ENCODE measurements at places on chromosomes 16 and 17.
A peak's percentile ranks its signal among the peaks of the same experiment; 100 is the strongest.

GRCh38 chr16:8682551-8683259 lies 8.3 kb downstream of the ABAT start:
- no peaks in the 10 kb centered on the region for H3K4me1 ChIP-seq
- H3K36me3 ChIP-seq: peaks cover 13% of the 10 kb centered on the region
- no peak for DNase-seq
- no peak overlapping the region for H3K27ac ChIP-seq

GRCh38 chr16:68733570-68733969 lies 3.5 kb upstream of the CDH1 start:
- DNase-seq: no peak
- no peak overlapping the region for H3K4me3 ChIP-seq
- H3K36me3 ChIP-seq: no peaks in the 10 kb centered on the region
- peaks cover 18% of the 10 kb centered on the region for H3K27me3 ChIP-seq
- H3K27ac ChIP-seq: no peak overlapping the region

- no peaks in the 10 kb centered on the region for H3K36me3 ChIP-seq
- no peak overlapping the region for H3K4me3 ChIP-seq
- no peak overlapping the region for H3K27ac ChIP-seq
- H3K27me3 ChIP-seq: no peaks in the 10 kb centered on the region
- no peaks in the 10 kb centered on the region for H3K4me1 ChIP-seq
These were observed 934.6 kb upstream of the CDH8 start for GRCh38 chr16:62970851-62971250.

DNA sequence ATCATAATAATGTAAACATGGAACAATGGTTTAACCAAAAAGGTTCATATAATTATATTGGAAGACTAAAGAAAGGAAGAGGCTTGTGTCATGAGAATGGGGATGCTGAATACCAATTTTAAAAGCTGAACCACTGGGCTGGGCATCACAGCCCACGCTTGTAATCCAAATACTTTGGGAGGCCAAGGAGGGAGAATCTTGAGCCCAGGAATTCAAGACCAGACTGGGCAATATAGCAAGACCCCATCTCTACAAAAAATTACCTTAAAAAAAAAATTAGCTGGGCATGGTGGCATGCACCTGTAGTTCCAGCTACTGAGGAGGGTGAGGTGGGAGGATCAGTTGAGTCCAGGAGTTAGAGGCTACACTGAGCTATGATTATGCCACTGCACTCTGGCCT lies 65.1 kb downstream of the SMURF2 start:
- H3K27ac ChIP-seq: no peak overlapping the region
- DNase-seq: no peak
- H3K4me1 ChIP-seq: peaks cover 30% of the 10 kb centered on the region

DNA sequence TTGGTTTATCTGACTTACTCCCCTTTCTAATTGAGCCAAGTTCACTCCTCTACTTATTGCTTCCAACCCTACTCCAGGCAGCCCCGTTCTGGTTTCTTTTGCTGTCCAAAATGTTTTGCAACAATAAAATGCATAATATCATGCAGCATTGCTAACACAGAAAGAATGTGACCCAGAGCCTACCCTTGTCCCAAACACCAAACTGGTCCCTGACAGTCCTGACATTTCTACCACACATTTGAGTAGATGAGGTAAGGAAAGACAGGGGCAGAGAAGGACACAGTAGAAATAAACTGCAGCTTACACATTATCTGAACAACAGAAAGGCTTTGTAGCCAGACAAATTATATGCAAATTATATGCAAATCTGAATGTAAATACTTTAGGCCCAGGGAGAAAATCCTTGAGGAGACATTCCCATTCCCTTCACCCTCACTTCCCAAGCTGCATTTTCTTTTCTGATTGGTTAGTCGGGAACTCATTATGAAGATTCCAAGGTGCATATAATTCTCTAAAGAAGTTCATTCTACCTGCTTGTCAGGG lies 31.6 kb downstream of the SOX9 start:
- H3K4me1 ChIP-seq: no peaks in the 10 kb centered on the region
- H3K4me3 ChIP-seq: no peak overlapping the region
- no peak for DNase-seq
- H3K36me3 ChIP-seq: no peaks in the 10 kb centered on the region
- peaks cover 36% of the 10 kb centered on the region for H3K27me3 ChIP-seq

- no peak for DNase-seq
- H3K27me3 ChIP-seq: no peaks in the 10 kb centered on the region
- no peaks in the 10 kb centered on the region for H3K36me3 ChIP-seq
- H3K4me3 ChIP-seq: no peak overlapping the region
- no peak overlapping the region for H3K27ac ChIP-seq
- no peaks in the 10 kb centered on the region for H3K4me1 ChIP-seq
These were observed 399.2 kb downstream of the CNTNAP4 start for GRCh38 chr16:76676356-76676755.

DNA sequence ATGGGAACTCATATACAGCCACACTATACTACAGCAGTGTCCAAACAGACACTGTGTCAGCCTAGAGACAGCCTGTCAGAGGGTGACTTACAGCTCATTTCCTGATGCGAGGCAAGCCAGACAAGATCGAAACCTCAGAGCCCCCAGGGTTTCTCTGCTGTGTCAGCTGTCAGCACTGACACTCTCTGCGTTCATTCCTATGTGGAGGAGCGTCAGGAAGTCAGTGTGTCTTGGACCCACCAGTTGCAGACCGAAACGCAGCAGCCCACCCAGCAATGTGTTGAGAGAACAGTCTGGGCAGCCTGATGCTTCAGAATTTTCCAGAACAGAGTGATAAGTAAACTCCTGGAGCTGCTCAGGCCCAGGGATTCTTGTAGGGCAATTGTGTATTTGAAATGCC lies 20.6 kb upstream of the MAPT start:
- peak overlapping the region; percentile 42 for H3K4me3 ChIP-seq
- H3K4me1 ChIP-seq: peaks cover 3% of the 10 kb centered on the region
- DNase-seq: no peak

GRCh38 chr16:85846461-85846860 lies 47.0 kb downstream of the COX4I1 start:
- H3K36me3 ChIP-seq: no peaks in the 10 kb centered on the region
- no peak overlapping the region for H3K27ac ChIP-seq
- no peak overlapping the region for H3K4me3 ChIP-seq
- no peak for DNase-seq

DNA sequence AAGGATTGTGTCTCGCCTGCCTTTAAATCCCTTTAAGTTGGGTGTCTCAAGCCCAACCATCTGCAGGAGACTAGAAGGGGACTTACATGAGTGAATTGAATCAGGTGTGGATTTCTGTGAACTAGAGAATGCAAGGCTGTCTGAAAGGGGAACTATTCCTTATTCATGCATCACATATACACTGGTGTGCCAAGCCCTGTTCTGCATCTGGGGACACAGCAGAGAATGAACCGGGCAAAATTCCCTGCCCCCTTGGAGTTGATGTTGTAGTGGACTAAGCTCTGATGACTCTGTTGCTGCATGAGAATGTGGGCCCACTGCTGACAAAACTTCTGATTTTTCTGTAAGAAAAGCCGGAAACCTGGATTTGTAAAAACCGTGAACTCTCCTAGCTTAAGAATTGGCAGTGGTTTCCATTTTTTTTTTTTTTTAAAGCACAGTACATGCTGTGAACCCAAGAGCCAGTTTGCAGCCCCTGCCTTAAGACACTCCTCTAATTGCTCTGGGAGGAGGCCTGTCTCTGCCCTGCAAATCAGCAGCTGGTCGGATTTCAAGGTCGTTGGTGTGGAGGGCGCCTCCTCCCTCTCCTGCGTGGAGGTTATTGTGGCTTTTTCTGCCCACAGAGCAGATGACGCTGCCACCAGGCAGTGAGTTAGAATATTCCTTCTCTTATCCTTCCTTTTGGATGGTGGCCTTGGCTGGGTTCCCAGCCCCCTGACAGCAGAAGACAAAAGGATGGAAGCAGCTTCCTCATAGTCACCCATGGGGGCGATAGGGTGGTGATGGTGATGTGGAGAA lies 131.0 kb downstream of the PRKCB start:
- DNase-seq: peak; percentile 1
- H3K27ac ChIP-seq: peak overlapping the region; percentile 81
- no peaks in the 10 kb centered on the region for H3K36me3 ChIP-seq
- H3K4me3 ChIP-seq: peak overlapping the region; percentile 78
- H3K27me3 ChIP-seq: no peaks in the 10 kb centered on the region

DNA sequence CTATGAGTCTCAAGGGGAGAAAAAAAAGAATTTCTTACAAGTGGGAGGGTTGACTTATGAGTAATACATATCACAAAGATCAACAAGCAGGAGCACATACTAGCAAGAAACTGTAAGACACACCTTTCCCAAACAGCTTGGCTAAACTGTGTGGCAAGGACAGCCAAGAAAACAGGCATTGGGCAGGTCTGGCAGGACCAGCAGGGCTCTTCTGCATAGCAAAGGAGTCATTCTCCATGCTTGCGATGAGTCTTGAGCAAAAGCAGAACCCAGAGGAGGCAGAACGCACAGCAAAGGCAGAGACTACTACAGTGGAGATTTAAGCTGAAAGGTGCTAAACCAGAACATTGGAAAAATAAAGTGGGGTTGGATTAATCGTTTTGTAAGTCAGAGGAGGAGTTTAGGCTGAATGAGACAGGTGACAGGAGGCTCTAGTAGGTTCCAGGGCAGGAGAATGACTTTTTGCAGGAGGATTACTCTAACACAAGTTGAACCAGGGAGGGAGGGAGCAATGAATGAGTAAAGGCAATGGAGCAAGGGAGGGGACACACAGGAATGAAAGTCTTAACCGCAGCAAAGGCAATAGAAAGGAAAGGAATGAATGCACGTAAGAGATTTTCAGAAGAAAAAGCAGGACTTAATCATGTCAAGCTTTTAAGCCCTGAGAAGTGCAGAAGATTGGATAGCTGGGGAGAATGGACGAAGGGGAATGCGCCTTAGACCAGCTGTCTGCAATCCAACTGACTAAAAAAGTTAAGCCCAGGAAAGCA lies 2.7 kb downstream of the N4BP1 start:
- H3K27ac ChIP-seq: no peak overlapping the region
- peaks cover 3% of the 10 kb centered on the region for H3K36me3 ChIP-seq
- no peaks in the 10 kb centered on the region for H3K27me3 ChIP-seq
- H3K4me1 ChIP-seq: peaks cover 42% of the 10 kb centered on the region

- no peaks in the 10 kb centered on the region for H3K4me1 ChIP-seq
- H3K4me3 ChIP-seq: no peak overlapping the region
- DNase-seq: no peak
- H3K27me3 ChIP-seq: peaks cover 60% of the 10 kb centered on the region
These were observed 1.8 kb upstream of the GIP start for GRCh38 chr17:48970224-48970623.

GRCh38 chr16:68696514-68696913 lies 40.6 kb upstream of the CDH1 start:
- no peaks in the 10 kb centered on the region for H3K36me3 ChIP-seq
- H3K4me1 ChIP-seq: no peaks in the 10 kb centered on the region
- H3K27me3 ChIP-seq: peaks cover 2% of the 10 kb centered on the region
- H3K4me3 ChIP-seq: no peak overlapping the region

GRCh38 chr17:42199416-42200011 lies 5.2 kb upstream of the GHDC start:
- H3K36me3 ChIP-seq: peaks cover 53% of the 10 kb centered on the region
- peak; percentile 58 for DNase-seq
- no peaks in the 10 kb centered on the region for H3K27me3 ChIP-seq
- peaks cover 21% of the 10 kb centered on the region for H3K4me1 ChIP-seq

- H3K36me3 ChIP-seq: peaks cover 2% of the 10 kb centered on the region
- peaks cover 47% of the 10 kb centered on the region for H3K4me1 ChIP-seq
- DNase-seq: no peak
- no peaks in the 10 kb centered on the region for H3K27me3 ChIP-seq
- no peak overlapping the region for H3K27ac ChIP-seq
These were observed 174.3 kb downstream of the XYLT1 start for GRCh38 chr16:17296431-17296830.

DNA sequence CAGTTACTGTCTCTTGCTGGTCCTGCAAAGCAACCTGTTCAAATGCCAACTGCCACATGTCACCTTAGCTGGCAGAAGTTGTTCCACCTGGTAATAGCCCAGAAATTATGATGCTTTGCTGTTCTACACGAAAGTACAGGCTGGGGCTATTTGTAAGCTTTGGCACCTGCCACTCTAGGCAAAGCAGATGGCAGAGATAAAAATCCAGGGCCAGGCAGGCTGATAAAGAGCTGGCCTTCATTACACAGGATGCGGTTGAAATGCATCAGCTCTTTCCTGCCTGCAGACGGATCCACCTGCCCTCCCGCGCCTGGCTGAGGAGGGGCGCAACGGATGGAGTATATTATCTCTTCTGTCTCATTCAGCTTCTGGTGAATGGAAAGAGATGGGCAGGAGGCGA lies 29.3 kb upstream of the KDM8 start:
- no peaks in the 10 kb centered on the region for H3K27me3 ChIP-seq
- H3K27ac ChIP-seq: peak overlapping the region; percentile 92
- H3K4me3 ChIP-seq: peak overlapping the region; percentile 50
- peaks cover 80% of the 10 kb centered on the region for H3K4me1 ChIP-seq

- no peak overlapping the region for H3K4me3 ChIP-seq
- H3K36me3 ChIP-seq: peaks cover 11% of the 10 kb centered on the region
- no peak overlapping the region for H3K27ac ChIP-seq
- no peaks in the 10 kb centered on the region for H3K27me3 ChIP-seq
These were observed 3.6 kb downstream of the CYB5D2 start for GRCh38 chr17:4146641-4147040.

- no peak overlapping the region for H3K4me3 ChIP-seq
- no peaks in the 10 kb centered on the region for H3K27me3 ChIP-seq
- no peak overlapping the region for H3K27ac ChIP-seq
- H3K36me3 ChIP-seq: no peaks in the 10 kb centered on the region
These were observed 37.9 kb downstream of the LYRM1 start for GRCh38 chr16:20938426-20938825.

DNA sequence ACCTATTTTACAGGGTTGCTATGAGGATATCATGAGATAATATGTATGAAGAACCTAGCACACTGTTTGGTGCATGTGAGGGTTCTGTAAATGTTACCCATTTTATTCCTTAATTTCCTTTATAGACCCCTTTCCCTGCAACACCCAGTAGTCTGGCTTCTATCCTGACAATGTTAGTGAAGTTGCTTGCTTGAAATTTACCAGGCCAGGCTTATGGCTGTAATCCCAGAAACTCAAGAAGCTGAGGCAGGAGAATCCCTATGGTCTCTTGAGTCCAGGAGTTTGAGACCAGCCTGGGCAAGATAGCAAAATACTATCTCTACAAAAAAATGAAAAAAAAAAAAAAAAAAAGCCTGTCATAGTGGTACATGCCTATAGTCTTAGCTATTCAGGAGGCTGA lies 722.0 kb downstream of the MAF start:
- no peak overlapping the region for H3K27ac ChIP-seq
- no peak for DNase-seq
- no peaks in the 10 kb centered on the region for H3K27me3 ChIP-seq
- no peaks in the 10 kb centered on the region for H3K36me3 ChIP-seq
- no peak overlapping the region for H3K4me3 ChIP-seq
- no peaks in the 10 kb centered on the region for H3K4me1 ChIP-seq

DNA sequence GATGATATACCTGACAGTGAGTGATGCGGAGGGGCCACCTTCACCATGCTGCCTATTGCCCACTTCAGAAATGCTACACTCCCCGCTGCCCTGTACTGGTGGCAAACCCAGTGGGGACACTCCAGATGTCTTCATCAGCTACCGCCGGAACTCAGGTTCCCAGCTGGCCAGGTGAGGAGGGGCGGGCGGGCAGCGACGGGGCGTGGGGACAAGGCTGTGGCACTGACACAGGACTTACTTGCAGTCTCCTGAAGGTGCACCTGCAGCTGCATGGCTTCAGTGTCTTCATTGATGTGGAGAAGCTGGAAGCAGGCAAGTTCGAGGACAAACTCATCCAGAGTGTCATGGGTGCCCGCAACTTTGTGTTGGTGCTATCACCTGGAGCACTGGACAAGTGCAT lies 16.6 kb downstream of the SARM1 start:
- peak overlapping the region; percentile 30 for H3K4me3 ChIP-seq
- no peak for DNase-seq
- H3K36me3 ChIP-seq: peaks cover 23% of the 10 kb centered on the region
- no peaks in the 10 kb centered on the region for H3K27me3 ChIP-seq
- peaks cover 29% of the 10 kb centered on the region for H3K4me1 ChIP-seq
- H3K27ac ChIP-seq: no peak overlapping the region
